ENCODE measurements at places on chromosomes 2 and 18. TPM values are rescaled to one million over a fixed set of nuclear protein-coding genes. Genes with fewer than 3 reads are reported as not detected.

The GPR75 gene
- total RNA-seq, result 4.4 TPM

DNA sequence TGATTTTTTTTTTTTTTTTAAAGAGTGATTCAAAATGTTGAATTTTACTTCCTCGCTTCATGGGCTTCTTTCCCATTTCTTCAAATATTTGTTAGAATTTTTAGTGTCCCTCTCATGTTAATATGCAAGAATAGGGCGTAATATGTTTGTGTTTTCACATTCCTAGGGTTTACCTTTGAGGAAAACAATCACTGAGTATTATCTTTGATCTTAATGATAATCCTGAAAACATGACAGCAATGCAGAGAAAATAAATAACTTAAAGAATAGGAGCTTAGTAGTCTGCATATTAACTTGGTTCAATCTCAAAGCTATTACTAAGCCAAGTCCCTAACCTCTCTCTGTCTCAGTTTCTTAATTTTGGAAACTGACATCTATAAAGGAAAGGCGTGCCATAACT is 475.4 kb downstream of the NRXN1 start:
- no peak for DNase-seq

- no peak for DNase-seq
These were observed 379.4 kb downstream of the CDH2 start for GRCh38 chr18:27797484-27797883.

GRCh38 chr2:239913636-239914417 is 111.3 kb downstream of the NDUFA10 start:
- peak; percentile 9 for DNase-seq

GRCh38 chr2:119575439-119575838 is 31.2 kb downstream of the CFAP221 start:
- DNase-seq, result no peak

DNA sequence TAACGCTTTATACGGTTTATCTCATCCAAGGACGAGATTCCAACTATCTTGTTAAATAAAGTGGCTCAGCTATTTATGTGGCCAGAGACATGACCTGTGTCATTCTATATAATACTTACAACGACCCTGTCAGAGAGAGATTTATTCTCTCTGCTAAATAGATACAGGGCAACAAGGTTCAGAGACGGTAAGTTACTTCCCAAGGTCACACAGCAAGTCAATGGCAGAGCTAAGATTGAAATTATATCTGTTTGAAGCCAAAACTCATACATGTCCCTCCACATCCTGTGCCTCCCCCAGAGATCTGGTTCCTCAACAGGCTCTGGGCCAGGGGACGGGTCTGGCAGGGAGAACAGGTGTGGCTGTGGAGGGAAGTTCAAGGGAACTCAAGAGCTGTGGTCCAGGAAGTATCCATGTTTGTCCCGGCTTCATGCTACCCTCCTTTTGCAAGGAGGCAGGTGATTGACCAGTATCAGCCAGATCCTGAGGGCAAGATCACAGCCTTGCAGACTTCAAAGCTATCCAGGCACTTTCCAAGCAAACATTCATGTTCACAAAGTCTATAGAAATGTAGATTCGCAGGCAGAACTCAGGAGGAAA is 99.8 kb downstream of the CAPN13 start:
- DNase-seq, result no peak

- DNase-seq, result peak; percentile 52
These were observed 38.5 kb downstream of the ANO7 start for GRCh38 chr2:241226723-241227572.

DNA sequence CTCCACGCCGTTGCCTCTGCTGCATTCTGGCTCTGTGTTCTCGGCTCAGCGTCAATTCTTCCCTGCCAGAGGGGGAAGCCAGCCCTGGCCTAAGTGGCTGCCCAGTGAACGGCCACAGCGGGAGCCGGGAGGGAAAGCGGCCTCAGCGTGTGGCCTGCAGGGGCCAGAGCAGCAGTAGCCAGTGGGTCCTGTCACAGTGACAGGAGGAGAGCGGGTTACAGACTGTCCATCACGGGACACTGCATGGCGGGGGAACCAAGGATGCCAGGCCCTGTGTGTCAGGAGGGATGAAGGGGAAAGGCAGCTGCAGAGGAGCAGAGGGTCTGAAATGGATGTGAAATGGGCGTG is 39.7 kb downstream of the PDIA6 start:
- no peak for DNase-seq

The SERPINB13 gene
- total RNA-seq, result not detected

The CPS1 gene
- total RNA-seq, result 12.4 TPM

DNA sequence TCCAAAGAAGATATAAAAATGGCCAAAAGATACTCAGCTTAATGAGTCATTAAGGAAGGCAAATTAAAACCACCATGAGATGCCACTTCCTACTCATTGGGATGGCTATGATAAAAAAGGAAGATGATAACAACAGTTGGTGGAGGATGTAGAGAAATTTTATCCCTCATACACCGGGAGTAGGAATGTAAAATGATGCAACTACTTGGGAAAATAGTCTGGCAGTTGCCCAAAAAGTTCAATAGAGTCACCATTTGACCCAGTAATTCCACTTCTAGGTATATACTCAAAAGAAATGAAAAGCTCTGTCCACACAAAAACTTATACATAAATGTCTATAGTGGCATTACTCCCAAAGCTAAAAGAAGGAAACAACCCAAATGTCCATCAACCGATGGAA is 10.1 kb upstream of the SULT1C2 start:
- DNase-seq, result no peak

DNA sequence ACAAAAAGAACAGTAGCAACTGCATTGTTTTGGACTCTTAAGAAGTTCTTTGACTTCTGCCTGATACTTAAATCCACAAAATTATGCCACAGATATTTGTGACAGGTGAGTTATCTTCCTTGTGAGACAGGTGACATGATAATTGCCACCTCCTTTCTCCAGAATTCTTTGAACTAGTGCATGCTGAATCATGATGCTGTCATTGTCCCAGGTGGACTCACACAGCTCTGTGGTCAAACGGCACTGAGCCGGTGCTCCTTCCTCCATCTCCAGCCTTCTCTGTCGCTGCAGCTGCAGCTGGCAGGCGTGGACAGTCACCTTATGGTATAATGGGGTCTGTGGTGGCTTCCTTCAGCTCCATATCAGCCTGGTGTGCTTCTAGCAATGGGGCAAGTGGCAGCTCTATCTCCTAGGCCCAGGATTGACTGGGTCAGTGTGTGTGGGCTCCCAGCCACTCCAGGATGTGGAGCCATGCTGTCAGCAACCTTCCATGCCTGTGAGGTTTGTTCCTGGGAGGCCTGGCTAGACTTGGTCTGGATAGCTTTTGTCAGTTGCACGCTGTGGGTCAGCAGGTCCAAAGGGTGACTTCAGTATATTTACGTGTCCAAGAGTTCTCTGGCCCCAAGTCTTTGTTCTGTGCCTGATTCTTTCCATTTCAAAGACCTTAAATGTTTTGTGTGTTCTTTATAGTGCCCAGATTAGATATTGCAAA is 15.7 kb downstream of the ARMC9 start:
- DNase-seq, result no peak

All from H9 (cell line).